ENCODE measurements at places on chromosomes 3 and 15. TPM values are rescaled to one million over a fixed set of nuclear protein-coding genes. Genes with fewer than 3 reads are reported as not detected.

The FEZF2 gene
- total RNA-seq: not detected

The CAMKV gene
- total RNA-seq: 1.8 TPM

- no peak overlapping the region for H3K27ac ChIP-seq
- H3K4me3 ChIP-seq: no peak overlapping the region
- H3K27me3 ChIP-seq: peaks cover 10% of the 10 kb centered on the region
- H3K36me3 ChIP-seq: no peaks in the 10 kb centered on the region
- DNase-seq: no peak
- H3K4me1 ChIP-seq: no peaks in the 10 kb centered on the region
These were observed 206.6 kb upstream of the MDFIC2 start for GRCh38 chr3:70519026-70519425.

DNA sequence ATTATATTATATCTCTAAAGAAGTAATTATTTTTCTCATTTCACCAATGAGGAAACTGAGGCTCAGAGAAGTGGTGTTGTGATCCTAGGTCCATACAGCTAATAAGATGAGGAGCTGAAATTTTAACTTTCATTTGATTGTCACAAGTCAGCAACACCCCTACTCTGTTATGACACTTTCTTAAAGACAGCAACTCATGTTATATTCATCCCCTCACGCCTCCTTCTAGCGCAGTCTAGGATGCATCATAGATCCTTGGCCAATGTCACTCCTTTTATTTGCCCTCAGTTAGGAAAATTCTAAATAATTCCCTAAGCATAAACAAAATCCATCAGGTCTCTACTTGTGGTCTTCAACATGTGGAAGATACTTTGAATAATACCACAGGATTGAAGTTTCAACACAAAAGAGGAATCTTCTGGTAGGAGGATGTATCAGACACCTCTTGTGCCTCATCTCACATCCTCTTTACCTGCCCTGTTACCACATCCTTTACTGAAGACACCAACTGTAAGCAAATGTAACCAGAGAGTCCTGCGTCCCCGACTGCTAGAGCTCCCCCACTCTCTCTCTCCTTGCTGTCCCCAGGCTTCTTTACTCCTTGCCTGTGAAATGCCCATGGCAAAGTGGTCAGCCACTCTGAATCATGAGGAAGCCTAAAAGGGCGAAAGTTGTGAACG is 53.7 kb downstream of the TRIM42 start:
- no peaks in the 10 kb centered on the region for H3K27me3 ChIP-seq
- H3K4me1 ChIP-seq: peaks cover 9% of the 10 kb centered on the region
- no peak overlapping the region for H3K27ac ChIP-seq
- H3K36me3 ChIP-seq: no peaks in the 10 kb centered on the region
- no peak for DNase-seq
- no peak overlapping the region for H3K4me3 ChIP-seq

The EXD1 gene
- not detected for total RNA-seq

DNA sequence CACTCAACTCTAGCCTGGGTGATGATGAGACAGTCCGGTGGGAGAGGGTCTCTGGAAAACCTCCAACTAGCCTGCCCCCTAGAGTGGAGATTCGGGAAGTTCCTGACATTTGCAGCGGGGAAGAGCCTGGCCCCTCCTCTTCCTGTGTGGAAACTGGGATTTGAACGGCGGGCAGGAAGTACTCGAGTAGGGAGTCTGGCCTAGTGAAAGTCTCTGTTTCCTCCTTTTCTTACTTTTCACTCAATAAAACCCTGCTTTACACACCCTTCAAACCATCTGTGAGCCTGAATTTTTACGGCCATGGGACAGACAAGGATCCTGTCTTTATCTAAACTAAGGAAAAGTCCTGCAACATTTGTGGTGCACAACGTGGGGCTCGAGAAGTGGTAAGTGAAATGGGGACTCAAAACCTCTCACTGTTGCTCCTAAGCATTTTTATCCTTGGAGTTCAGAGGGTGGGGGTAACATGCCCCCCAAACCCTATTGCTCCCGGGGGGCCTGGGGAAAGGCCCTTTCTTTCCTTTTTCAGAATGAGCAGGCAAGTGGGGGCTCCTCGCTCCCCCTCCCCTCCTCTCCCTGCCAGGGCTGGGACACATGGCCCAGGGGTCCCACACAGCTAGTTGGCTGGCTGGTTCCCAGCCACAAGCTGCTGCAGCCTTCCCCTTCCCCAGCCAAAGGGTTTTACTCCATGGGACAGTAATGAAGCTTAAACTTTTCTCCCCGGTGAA is 224.7 kb upstream of the GBE1 start:
- no peaks in the 10 kb centered on the region for H3K27me3 ChIP-seq
- no peak for DNase-seq
- H3K27ac ChIP-seq: no peak overlapping the region
- no peaks in the 10 kb centered on the region for H3K36me3 ChIP-seq
- H3K4me1 ChIP-seq: no peaks in the 10 kb centered on the region
- no peak overlapping the region for H3K4me3 ChIP-seq

DNA sequence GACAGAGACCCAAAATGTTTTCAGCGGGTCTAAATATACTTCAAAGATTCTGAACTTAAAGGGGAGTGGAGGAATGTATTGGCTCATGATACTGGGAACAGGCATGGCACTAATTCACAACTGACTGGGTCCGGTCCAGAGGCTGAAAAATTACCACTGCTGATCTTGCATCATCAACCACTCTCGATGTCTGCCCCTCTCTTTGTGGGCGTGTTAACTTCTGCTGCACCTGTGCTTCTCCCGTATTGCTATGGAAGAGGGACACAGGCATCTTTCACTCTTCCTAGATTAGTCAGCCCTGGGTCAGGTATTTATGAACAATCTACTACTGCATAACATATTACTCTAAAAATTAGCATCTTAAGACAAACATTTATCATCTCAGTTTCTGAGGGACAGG is 33.2 kb downstream of the HHLA2 start:
- no peak for DNase-seq
- peak overlapping the region; percentile 74 for H3K27ac ChIP-seq
- no peak overlapping the region for H3K4me3 ChIP-seq
- peaks cover 5% of the 10 kb centered on the region for H3K36me3 ChIP-seq
- no peaks in the 10 kb centered on the region for H3K27me3 ChIP-seq

- H3K36me3 ChIP-seq: peaks cover 10% of the 10 kb centered on the region
- no peak overlapping the region for H3K4me3 ChIP-seq
- no peak for DNase-seq
- H3K4me1 ChIP-seq: no peaks in the 10 kb centered on the region
- H3K27me3 ChIP-seq: no peaks in the 10 kb centered on the region
These were observed 293.0 kb downstream of the ADAMTS17 start for GRCh38 chr15:100048736-100049135.

The ZKSCAN7 gene
- 4.7 TPM for total RNA-seq

The B3GNT5 gene
- 25.8 TPM for total RNA-seq

DNA sequence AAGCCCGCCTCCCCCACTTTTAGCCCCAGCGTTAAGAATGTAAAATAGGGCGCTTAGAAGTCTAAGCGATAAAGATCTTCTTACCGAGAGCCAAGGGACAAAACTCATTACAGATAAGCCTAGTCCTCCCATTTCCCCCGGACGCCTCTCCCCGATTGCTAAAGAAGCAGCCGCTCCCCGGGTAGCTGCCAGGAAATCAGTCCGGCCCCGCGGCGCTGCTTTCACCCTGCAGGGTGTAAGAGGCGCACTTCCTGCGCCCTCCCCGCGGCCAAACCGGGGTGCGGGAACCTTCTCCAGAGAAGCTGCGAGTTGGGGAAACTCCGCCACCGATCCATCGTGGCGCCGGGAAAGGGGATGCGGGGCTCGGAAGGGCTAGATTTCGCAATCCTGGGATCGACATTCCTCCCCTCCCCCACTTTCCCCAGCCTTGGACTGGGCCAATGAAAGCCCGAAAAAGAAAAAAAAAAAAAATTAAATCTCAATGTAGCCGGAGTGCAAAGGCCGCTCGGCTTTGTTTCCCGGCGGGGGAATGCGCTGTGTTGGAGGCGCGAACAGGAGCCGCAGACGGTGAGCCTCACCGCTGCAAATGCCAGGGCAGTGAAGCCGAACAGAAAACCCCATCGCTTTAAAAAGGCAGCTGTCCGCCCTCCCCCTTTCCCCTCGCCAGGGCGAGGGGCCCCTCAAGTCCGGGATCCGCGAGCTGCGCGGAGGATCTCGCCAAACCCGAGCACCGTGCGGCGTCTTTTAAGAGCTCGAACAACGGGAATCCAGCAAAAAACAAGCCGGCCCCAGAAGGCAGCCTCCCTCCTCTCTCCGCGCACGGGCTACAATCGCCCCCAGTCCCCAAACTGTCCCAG is 626 bp upstream of the PTPRG start:
- peak overlapping the region; percentile 71 for H3K4me3 ChIP-seq
- peaks cover 60% of the 10 kb centered on the region for H3K27me3 ChIP-seq
- H3K27ac ChIP-seq: no peak overlapping the region
- no peaks in the 10 kb centered on the region for H3K36me3 ChIP-seq
- peak; percentile 59 for DNase-seq
- H3K4me1 ChIP-seq: peaks cover 8% of the 10 kb centered on the region

The CYFIP1 gene
- total RNA-seq: 11.6 TPM

- no peak for DNase-seq
- no peaks in the 10 kb centered on the region for H3K36me3 ChIP-seq
- H3K27me3 ChIP-seq: peaks cover 16% of the 10 kb centered on the region
- H3K4me1 ChIP-seq: no peaks in the 10 kb centered on the region
- H3K27ac ChIP-seq: no peak within 1 kb of the TSS
These were observed at the start of gene CNTN3 for GRCh38 chr3:74614107-74614967. Gene CNTN3, minus strand, starts transcription at chr3:74614659. Its CDS starts 93,547 bp downstream, at chr3:74521112.

The IL17RB gene
- total RNA-seq: not detected

GRCh38 chr3:59510576-59510975 is 460.8 kb upstream of the CFAP20DC start:
- H3K27ac ChIP-seq: no peak overlapping the region
- peaks cover 19% of the 10 kb centered on the region for H3K4me1 ChIP-seq
- no peak overlapping the region for H3K4me3 ChIP-seq
- DNase-seq: no peak
- peaks cover 2% of the 10 kb centered on the region for H3K27me3 ChIP-seq

DNA sequence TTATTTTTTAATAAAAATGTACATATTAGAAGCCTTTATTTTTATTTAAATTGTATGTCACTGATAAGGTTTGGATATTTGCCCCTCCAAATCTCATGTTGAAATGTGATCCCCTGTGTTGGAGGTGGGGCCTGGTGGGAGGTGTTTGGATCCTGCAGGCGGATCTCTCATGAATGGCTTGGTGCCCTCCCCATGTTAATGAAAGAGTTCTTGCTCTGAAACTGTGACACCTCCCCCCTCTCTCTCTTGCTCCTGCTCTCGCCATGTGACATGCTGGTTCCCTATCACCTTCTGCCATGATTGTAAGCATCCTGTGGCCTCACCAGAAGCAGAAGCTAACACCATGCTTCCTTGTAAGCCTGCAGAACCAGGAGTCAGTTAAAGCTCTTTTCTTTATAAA is 13.0 kb downstream of the AGTR1 start:
- no peaks in the 10 kb centered on the region for H3K36me3 ChIP-seq
- no peak overlapping the region for H3K27ac ChIP-seq
- no peak for DNase-seq
- H3K4me3 ChIP-seq: no peak overlapping the region
- no peaks in the 10 kb centered on the region for H3K4me1 ChIP-seq

DNA sequence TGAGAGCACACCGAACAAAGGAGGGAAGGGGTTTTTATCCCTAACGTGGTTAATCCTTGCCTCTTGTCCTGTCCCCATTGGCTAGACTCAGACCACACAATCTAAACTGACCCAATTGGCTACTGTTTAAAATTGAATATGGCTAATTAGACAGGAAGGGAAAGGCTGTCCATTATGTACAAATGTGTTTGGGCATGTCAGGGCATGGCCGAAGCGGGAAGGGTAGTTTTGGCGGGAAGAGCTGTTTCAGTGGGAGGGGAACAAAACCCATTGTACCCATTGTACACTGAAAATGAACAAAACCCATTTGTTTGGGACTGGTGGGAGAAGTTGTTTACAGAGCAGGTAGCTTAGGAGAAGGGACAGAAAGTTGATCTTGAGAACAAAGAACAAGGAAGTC is 330.9 kb upstream of the POU1F1 start:
- H3K36me3 ChIP-seq: no peaks in the 10 kb centered on the region
- H3K27ac ChIP-seq: no peak overlapping the region
- H3K4me1 ChIP-seq: no peaks in the 10 kb centered on the region

The FANCD2OS gene
- total RNA-seq: not detected

DNA sequence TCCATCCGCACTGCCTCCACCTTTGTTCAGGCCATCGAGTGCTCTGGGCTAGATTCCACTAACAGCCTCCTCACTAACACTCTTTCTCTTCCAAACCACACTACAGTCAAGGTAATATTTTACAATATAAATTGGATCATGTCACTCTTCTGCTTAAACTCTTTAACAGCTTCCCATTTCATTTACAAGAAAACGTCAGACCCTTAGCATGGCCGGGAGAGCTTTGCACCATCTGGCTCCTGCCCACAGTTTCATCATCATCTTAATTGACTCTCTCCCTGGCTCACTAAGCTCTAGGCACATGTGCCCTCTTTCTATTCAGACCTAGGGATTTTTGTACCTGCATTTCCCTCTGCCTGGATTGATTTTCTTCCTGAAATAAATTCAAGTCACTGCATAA is 354.7 kb downstream of the FGF12 start:
- no peaks in the 10 kb centered on the region for H3K36me3 ChIP-seq
- no peaks in the 10 kb centered on the region for H3K4me1 ChIP-seq
- no peaks in the 10 kb centered on the region for H3K27me3 ChIP-seq
- H3K4me3 ChIP-seq: no peak overlapping the region

- no peak overlapping the region for H3K4me3 ChIP-seq
- H3K36me3 ChIP-seq: no peaks in the 10 kb centered on the region
- peaks cover 14% of the 10 kb centered on the region for H3K27me3 ChIP-seq
- H3K4me1 ChIP-seq: peaks cover 12% of the 10 kb centered on the region
- no peak for DNase-seq
These were observed 5.4 kb downstream of the CHRNA5 start for GRCh38 chr15:78570710-78571109.

The CCR8 gene
- total RNA-seq: 0.56 TPM

GRCh38 chr15:86611417-86612040 is 531.9 kb downstream of the AGBL1 start:
- H3K4me3 ChIP-seq: no peak overlapping the region
- peak; percentile 33 for DNase-seq
- no peak overlapping the region for H3K27ac ChIP-seq
- H3K36me3 ChIP-seq: peaks cover 2% of the 10 kb centered on the region
- H3K27me3 ChIP-seq: no peaks in the 10 kb centered on the region

DNA sequence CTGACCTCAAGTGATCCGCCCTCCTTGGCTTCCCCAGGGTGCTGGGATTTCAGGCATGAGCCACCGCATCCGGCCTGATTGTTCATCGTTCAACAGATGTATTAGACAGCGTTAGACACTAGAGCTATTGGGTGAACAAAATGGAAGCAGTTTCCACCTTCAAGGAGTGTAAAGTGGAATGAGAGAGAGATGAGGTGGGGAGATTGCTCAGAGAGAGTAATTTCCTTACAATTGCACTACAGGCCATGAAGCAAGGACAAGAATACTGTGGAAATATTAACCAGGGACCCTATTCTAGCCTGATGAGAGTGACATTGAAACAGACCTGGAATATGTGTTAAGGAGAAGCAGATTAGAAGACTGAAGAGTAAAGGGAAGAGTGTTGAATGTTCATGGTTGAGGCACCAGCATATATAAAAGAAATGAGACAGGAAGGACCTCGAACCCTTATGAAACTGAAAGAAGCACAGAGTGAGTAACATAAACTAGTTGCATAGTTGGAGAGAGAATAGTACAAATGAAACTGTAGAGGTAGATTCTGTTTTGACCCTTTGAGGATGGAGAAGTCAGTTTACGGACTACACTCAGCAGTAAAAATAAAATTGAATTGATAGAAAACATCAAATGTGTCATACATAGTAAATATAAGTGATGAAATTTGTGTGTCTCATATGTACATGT is 7.2 kb downstream of the RTF1 start:
- H3K27ac ChIP-seq: peak overlapping the region; percentile 67
- H3K4me1 ChIP-seq: peaks cover 26% of the 10 kb centered on the region

The PAQR9 gene
- total RNA-seq: not detected

Data from activated CD8-positive, alpha-beta T cell treated with anti-CD3 and anti-CD28 coated beads for 36 hours (primary cell).